CD4-positive, CD25-positive, alpha-beta regulatory T cell (primary cell): ENCODE measurements at places on chromosomes 6 and 20. TPM values are rescaled to one million over a fixed set of nuclear protein-coding genes. Genes with fewer than 3 reads are reported as not detected.

DNA sequence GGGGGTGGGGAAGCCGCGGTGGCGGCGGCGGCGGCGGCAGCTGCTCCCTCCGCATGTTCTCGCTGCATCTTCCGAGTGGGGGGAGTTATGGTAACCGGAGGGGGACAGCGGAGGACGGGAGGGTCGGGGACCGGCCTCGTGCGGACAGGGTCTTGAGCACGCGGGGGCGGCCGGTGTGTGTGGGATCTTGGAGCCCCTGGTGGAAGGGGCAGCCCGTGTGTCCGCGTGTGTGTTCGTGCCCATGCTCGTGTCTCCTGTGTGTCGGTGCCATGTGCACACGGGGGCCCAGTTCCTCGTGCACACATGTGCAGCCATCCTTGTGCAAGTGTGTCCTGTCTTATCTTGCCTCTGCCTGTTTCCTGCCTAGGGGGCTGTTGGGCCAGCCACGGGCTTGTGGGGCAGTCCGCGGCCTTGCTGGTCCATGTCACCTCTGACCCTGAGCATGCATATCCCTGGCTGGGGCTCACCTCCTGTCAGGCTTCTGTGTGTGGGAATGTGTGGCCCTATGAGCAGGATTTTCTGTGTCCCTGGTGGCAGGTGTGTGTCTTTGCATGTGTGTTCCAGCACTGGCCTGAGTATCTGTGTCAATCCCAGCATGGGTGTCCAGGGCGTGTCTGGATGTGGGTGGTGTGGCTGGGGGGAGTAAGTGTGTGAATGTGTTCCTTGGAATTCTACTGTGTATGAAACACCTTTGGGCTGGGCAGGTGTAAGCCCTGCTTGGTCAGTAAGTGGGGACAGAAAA lies 8.5 kb downstream of the SYNGAP1 start:
- DNase-seq, result peak; percentile 49
- H3K4me1 ChIP-seq, result peaks cover 76% of the 10 kb centered on the region
- no peaks in the 10 kb centered on the region for H3K27me3 ChIP-seq
- peak overlapping the region; percentile 90 for H3K27ac ChIP-seq
- H3K36me3 ChIP-seq, result no peaks in the 10 kb centered on the region
- H3K4me3 ChIP-seq, result peak overlapping the region; percentile 87

C6orf58 gene
- total RNA-seq, result not detected

GRCh38 chr20:60447703-60448102 lies 489.5 kb downstream of the CDH26 start:
- no peak overlapping the region for H3K4me3 ChIP-seq
- H3K36me3 ChIP-seq, result no peaks in the 10 kb centered on the region
- H3K27ac ChIP-seq, result no peak overlapping the region
- H3K27me3 ChIP-seq, result no peaks in the 10 kb centered on the region
- no peak for DNase-seq
- peaks cover 9% of the 10 kb centered on the region for H3K4me1 ChIP-seq

MOG gene
- total RNA-seq, result not detected

DNA sequence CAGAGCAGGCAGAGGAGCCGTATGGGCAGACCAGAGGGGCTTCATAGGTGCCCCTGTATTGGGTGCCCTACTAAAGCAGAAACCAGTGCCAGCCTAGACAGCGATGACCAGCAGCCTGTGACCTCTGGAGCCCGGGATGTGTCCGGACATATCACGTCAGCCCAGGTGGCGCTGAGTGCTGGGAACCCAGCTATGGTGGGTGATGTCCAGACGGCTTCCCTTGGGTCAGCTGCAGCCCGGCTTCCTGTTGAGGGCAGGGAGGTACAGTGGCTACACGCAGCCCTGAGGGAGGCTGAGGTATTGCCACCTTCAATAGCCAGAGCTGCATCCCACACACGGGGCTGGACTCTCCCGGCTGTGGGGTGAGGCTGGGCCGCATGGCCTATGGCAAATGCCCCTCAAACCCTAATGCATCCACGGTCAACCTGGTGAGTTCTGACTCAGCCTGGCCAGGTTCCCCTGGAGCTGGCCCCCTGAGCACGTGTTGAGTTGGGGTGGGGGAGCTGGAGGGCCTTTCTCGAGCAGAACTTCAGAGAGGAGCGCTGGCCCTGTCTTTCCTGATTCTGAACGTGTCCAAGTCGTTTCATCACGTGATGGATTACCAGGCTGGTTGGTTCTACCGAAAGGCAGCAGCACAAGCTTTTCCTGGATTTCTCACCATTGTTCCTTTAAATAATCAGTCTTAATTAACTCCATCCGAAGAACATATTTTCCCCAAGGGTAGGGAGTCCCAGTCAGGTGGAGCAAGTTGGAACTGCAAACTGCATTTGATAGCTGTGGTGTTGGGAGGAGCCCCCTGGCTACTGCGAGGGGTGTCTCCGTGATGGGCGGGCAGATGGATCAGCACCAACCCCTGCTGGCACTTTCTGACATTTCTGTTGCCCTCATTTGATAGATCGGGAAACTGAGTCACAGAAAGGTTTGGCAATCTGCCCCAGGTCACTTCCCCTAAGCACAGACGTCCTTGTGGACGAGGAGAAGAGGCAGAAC lies 7.1 kb upstream of the MYT1 start:
- H3K4me1 ChIP-seq, result no peaks in the 10 kb centered on the region
- DNase-seq, result no peak
- H3K27me3 ChIP-seq, result no peaks in the 10 kb centered on the region
- H3K27ac ChIP-seq, result no peak overlapping the region
- no peak overlapping the region for H3K4me3 ChIP-seq

GRCh38 chr20:21101453-21101931 lies 4.7 kb downstream of the LINC00237 start:
- no peak overlapping the region for H3K27ac ChIP-seq
- H3K36me3 ChIP-seq, result no peaks in the 10 kb centered on the region
- no peak for DNase-seq
- peaks cover 47% of the 10 kb centered on the region for H3K27me3 ChIP-seq
- H3K4me3 ChIP-seq, result no peak overlapping the region

CASS4 gene
- 9.8 TPM for total RNA-seq

- no peak overlapping the region for H3K4me3 ChIP-seq
- H3K36me3 ChIP-seq, result no peaks in the 10 kb centered on the region
- no peak for DNase-seq
- no peak overlapping the region for H3K27ac ChIP-seq
- H3K4me1 ChIP-seq, result no peaks in the 10 kb centered on the region
These were observed 1.2 kb upstream of the PNPLA1 start for GRCh38 chr6:36268478-36269275.

- H3K27me3 ChIP-seq, result peaks cover 13% of the 10 kb centered on the region
- H3K27ac ChIP-seq, result no peak overlapping the region
- no peak for DNase-seq
- H3K4me3 ChIP-seq, result no peak overlapping the region
- H3K36me3 ChIP-seq, result no peaks in the 10 kb centered on the region
These were observed 4.9 kb upstream of the FKBP1A start for GRCh38 chr20:1397710-1398109.

TNXB gene
- total RNA-seq, result 11.2 TPM

PLN gene
- not detected for total RNA-seq

DNA sequence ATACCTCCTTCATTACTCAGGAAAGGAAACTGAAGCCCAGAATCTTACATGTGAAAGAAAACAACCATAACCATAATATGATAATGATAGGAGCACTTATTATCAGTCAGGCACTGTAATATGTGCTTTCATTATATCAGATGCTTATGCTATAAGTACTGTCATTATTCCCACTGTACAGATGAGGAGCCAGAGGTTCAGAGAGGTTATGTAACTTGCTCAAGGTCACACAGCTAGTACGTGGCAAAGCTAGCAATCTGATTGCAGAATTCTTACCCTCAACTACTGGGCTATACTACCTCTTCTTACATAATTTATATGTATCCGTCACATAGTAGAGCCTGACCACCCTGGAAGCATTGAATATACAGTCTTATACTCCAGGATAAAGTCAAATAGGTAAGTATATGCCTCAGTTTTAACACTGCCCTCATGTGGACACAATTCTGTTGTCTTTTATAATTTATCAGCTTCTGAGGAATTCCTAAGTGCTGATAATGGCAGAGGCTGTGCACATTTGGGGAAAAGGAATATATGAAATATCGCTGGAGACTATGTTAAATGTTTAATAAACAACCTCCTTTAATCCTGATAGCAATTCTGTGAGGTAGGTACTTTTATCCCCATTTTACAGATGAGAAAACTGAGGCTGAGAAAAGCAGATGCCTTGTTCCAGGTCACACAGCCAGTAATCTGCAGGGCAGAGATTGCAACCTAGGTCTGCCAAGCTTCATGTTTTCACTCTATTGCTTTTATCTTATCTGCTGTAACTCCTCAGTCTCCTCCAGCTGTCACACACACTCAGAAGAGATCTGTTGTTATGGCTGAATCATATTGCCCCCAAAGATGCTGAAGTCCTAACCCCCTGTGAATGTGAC lies 13.4 kb downstream of the BCAS1 start:
- H3K36me3 ChIP-seq, result no peaks in the 10 kb centered on the region
- no peaks in the 10 kb centered on the region for H3K27me3 ChIP-seq
- no peak overlapping the region for H3K27ac ChIP-seq
- no peak overlapping the region for H3K4me3 ChIP-seq
- DNase-seq, result no peak

DNA sequence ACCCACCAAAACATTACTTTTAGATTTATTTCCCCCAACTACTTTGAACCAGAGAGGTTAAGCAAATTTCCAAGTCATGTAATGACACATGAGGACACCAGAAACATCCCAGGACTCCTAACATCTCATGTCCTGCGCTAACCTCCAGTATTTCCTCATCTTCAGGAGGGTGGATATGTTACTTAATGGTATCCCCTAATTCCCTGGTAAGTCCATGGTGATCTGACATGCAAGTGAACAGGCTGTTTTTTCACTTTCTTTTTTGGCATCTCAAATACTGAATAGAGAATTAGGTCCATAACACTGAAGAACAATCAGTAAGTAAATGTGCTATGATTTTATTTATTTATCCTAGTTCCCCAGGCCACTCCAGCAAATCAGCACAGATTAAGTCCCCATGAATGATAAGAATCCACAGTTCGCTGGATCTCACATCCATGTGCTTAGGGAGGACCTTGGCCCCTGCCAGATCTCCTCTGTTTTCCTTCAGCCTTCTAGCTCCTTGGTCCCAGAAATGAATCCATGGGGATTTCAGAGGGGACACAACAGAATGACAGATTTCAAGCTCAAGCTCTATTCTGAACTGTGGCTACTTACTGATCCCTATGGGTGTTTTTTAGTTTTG lies 334.6 kb downstream of the CDC5L start:
- no peaks in the 10 kb centered on the region for H3K36me3 ChIP-seq
- H3K4me1 ChIP-seq, result no peaks in the 10 kb centered on the region
- no peak for DNase-seq

ENPP4 gene
- 4.5 TPM for total RNA-seq

DNA sequence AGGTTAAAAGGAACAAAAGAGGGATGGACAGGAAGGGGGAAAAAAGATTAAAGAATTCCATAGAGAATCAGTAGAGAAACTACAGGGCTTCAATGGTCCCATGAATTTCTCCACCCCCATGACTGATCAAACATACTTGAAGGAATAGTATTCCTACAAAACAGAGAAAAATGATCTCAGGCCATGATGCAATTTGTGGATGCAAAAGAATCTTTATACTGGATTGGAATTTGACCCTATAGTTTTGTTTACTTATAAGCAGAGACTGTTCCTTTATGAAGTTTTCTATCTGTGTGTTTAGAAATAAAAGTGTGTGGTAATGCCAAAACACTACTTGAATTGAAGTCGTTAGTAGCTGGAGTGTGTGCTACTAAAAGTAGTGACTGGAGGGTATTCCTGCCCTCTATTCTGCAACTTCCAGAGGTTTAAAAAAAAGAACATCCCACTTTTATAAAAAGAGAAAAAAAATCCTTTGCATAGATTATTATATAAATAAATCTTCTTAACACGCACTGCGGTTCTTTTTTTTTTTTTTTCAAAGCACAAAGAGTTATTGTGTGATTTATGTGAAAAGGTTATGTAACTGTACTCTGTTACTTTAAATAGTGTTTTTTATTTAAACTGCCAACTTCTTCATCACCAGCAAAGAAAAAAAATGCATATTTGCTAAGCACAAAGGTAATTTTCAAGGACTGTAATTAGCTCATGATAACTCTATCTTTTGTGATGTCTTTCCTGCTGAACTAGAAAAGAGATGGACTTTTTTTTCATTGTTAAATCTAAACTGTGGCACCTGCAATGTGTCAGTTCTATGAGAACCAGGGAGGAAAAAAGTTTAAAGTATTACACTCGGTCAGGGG lies 214.5 kb upstream of the CITED2 start:
- no peak overlapping the region for H3K4me3 ChIP-seq
- no peaks in the 10 kb centered on the region for H3K36me3 ChIP-seq
- no peak overlapping the region for H3K27ac ChIP-seq
- peaks cover 7% of the 10 kb centered on the region for H3K27me3 ChIP-seq
- DNase-seq, result no peak

ZBTB12 gene
- total RNA-seq, result 0.20 TPM

WFDC10B gene
- not detected for total RNA-seq

- H3K27me3 ChIP-seq, result no peaks in the 10 kb centered on the region
- H3K36me3 ChIP-seq, result peaks cover 3% of the 10 kb centered on the region
- H3K4me1 ChIP-seq, result no peaks in the 10 kb centered on the region
- DNase-seq, result no peak
These were observed 4.6 kb upstream of the GUCA1B start for GRCh38 chr6:42199106-42199981.

GRCh38 chr6:14818422-14818884 lies 427.4 kb upstream of the JARID2 start:
- no peak for DNase-seq
- H3K27ac ChIP-seq, result no peak overlapping the region
- no peak overlapping the region for H3K4me3 ChIP-seq

DNA sequence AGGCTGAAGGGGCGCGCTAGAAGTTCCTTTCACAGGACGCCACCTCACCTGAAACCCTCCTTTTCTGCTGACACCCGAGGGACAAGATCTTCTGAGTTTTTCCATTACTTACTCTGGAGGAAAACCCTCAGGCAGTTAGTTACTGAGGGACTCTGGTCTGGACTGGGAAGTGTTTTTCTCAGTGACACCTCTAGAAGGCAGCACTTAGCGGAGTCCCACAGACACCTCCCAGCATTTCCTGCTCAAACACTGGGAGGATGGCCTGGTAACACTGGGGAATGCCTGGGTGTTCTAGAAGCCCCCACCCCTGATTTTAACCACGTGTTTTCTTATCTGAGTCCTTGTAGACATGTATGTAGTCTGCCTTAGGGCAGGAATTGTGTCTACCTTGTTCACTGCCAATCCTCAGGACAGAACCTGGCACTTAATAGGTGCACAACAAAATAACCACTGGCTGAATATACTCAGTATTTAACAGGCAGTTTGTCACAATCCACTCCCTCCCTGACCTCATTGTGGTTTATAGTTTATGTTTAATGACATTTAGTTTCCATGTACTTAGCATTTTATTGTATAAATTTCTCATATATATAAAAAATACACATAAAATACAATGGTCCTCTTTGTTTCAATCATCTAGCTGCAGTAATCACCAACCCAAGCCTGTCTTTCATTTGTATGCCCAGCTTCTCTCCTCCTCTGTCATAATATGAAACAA lies 4.8 kb downstream of the GSTA3 start:
- no peaks in the 10 kb centered on the region for H3K4me1 ChIP-seq
- no peak overlapping the region for H3K4me3 ChIP-seq
- no peak overlapping the region for H3K27ac ChIP-seq
- peak; percentile 8 for DNase-seq
- H3K36me3 ChIP-seq, result no peaks in the 10 kb centered on the region

GRCh38 chr6:88166493-88167351 lies 575 bp upstream of the CNR1 start:
- H3K27me3 ChIP-seq, result peaks cover 52% of the 10 kb centered on the region
- no peaks in the 10 kb centered on the region for H3K36me3 ChIP-seq
- H3K4me3 ChIP-seq, result no peak overlapping the region
- H3K27ac ChIP-seq, result no peak overlapping the region
- no peak for DNase-seq
- peaks cover 10% of the 10 kb centered on the region for H3K4me1 ChIP-seq
